ENCODE measurements at places on chromosomes 6 and 20.

- DNase-seq = no peak
Measured at GRCh38 chr6:107867302-107867615, 43.1 kb upstream of the SCML4 start.

- no peak for DNase-seq
Measured at GRCh38 chr20:40335901-40336351, 353.1 kb downstream of the MAFB start.

DNA sequence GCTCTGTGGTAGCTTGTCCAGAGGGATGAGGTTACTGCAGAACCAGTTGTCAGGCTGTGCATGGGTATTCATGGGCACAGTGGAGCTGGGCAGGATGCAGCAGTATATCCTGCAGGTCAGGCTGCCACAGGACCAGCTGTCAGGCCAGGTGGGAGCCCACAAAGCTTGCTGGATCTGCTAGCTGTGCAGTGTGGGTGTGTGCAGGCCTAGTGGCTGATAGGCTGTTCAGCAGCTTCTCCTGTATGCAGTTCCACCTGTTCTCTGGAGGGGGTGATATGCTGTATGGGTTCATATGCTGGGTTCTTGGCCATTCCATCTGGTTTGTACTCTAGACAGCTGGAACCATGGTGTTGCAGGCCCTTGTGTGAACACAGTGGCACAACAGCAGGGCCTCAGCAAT, 40.6 kb upstream of the TPD52L1 start:
- no peak for DNase-seq

- DNase-seq = no peak
Measured at GRCh38 chr6:160519133-160519532, 144.9 kb downstream of the LPA start.

- DNase-seq = no peak
Measured at GRCh38 chr6:13648850-13649249, 33.7 kb downstream of the NOL7 start.
